ENCODE measurements at places on chromosomes 3 and 15.

DNA sequence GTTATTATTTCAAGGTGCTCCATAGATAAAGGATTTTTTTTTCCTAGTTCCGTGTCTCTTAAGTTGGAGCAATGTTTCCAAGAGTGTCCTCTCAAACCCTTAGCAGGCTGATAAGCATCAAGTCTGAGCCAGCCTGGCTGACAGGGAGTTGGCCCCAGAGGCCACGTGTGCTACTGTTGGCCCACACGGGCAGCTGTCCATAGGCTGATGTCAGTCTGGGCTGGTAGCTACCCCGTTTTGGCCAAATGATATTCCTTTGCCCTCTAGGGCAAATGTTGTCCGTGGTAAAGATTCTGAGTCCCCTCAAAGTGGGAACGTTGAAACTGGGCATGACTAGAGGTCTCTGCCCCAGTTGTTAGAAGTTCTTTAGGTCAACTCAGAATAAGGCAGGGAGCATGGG is 99.4 kb downstream of the FLNB start:
- DNase-seq = no peak

GRCh38 chr3:169475978-169476698 is 187.4 kb downstream of the MECOM start:
- no peak for DNase-seq

DNA sequence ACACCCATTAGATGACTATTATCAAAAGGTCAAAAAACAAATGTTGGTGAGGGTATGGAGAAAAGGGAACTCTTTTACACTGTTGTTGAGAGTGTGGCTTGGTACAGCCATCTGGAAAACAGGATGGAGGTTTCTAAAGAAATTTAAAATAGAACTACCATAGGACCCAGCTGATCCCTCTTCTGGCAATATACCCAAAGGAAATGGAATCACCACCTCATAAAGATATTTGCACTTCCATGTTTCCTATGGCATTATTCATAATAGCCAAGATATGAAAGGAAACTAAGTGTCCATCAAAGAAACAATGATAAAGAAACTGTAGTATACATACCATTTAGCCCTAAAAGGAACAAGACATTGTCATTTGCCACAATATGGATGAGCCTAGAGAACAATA is 186.3 kb downstream of the SCAPER start:
- DNase-seq = no peak

GRCh38 chr15:66633938-66634250 is 68.1 kb upstream of the LCTL start:
- no peak for DNase-seq

- DNase-seq = no peak
Observed at GRCh38 chr15:65953622-65954021, 84.3 kb downstream of the RAB11A start.

DNA sequence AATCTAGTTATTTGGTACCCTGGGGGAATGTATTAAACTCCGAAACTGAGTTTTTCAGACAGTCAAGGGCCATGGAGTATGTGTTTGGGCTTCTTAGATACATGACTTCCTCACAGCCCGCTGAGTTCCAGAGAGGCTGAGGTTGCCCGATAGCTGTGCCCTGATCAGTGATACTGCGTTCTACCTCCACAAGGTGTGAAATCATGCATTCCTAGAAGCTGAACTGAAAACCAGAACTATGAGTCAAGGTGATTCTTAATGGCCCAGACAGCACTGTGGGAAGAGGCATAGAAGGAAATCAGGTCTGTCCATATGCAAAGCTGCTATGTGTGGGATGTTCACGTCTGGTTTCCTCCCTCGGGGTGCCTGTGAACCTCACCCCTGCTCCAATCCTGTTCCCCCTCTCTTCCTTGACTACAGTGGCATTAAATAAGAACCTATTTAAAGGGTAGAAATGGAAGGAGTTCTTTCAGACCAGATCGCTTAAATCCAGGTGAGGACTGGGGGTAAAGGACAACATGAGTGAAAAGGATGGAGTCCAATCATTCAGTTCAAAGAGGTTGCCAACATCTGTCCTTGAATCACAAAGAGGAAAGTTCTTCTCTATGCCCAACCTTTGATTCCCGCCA is 74.3 kb downstream of the MYO1E start:
- no peak for DNase-seq

DNA sequence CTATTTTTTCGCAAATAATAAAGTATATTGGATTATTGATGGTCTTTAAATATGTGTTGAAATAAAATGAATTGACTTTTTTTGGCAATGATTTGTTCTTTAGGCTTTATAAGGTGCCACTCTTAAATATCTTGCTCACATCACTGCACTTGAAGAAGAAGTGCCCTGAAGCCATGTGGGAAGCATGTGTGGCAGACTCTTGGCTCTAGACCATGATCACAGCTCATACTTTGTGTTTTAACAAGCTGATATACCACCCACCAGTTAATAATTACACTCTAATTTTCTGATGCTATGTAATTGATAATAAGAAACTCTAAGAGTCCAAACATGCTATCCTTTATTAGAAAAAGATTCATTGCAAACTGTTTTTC is 52.1 kb upstream of the TGFBR2 start:
- no peak for DNase-seq

- DNase-seq = no peak
Observed at GRCh38 chr3:60660026-60660425, 591.2 kb downstream of the FHIT start.

DNA sequence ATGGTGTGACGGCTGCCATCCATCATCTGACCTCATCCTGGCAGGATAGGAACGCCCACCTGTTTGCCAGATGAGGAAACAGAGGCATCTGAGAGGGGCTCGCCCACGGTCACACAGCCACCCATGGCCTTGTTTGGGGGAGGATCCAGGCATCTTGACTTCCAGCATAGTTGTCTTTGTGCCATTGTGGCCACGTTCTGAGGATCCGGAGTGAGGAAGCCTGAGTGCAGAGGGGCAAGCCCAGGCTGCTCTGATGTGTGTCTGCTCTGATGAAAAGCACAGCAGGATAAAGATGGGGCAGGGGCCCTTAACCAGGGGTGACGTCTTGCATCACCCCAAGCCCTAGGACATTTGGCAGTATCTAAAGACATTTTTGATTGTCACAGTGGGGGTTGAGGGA is 58.7 kb downstream of the FGD5 start:
- no peak for DNase-seq

DNA sequence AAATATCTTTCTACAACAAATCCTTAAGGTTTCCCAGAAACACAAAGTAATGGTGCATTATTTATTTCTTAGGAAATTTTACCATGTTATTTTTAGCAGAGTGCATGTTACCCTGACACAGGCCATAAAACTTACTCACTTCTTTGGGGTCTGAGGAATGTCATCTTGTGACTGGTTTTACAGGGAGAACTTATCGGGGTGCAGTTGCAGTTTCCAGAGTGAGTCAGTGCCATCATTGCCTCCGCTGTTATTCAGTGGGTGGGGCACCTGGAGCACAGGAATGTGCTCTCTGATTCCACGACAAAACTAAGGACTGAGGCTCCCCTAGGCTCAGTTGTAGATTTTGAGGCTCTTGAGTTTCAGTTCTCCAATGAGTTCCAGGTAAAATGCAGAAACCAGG is 11.1 kb upstream of the GREM1 start:
- DNase-seq = no peak

GRCh38 chr3:47003056-47003410 is 23.6 kb downstream of the NBEAL2 start:
- DNase-seq = no peak

DNA sequence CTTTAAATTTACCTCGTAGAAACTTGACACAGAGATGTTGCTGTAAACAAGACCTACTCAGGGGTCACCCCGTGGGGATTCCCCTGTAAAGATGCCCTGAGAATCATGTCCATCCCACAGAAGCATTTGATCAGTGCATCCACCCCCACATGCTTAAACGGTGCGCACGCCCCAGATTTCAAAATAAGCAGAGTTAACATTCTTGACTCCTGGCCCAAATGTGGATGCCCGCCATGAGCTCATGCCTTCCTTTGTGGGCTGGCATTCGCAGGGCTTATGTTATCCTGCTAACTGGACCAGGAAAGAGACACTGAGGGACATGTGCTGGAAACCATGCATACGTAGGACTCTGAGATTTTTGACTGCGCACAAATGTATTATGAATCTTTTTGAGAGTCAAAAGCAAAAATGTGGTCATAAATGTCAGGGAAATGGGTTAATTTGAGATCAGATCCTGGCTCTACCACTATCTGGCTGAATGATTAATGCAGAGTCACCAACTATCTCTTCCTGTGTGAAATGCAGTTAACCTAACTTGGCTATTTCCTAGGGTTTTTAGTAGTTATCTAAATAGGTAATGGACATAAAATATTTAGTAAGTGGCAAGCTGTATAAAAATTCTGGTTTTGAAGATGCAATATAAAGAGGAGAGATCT is 9.1 kb upstream of the TP63 start:
- DNase-seq = peak; percentile 11

DNA sequence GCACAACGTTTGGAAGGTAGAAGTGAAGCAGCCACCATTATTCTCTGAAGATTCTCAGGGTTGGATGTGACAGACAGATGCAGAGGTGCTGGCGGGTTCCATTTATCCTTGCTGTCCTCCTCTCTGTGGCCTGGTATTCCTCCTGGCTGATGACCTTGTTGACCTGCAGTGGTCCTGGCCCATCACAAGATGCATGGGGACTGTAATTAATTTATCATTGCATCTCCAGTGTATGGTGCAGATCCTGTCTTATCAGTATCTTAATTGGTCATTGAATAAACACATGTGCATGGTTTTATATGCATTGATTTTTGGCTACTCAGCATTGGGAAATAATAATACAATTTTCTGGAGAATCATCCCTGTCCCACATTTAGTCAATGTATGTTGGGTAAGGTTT is 259.4 kb upstream of the LRRFIP2 start:
- DNase-seq = no peak

GRCh38 chr3:164533275-164533674 is 545.0 kb downstream of the SI start:
- DNase-seq = no peak

DNA sequence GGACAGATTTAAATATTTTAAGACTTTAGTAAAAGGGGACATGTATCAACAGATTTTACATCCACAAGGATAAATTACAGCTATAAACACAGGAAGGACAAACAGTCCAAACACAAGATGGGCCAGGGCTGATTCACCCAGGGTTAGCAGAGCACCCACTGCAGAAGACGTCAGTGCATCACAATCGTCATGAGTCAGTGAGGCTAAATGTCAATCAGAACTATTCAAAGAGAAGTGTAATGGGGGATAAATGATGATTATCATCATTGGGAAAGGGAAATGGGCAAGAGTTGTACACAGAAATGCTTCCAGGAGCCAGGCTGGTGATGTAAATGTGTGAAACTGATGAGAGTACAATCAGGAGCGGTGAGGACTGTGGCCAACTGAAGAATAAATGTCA is 226.8 kb downstream of the PLCL2 start:
- no peak for DNase-seq

DNA sequence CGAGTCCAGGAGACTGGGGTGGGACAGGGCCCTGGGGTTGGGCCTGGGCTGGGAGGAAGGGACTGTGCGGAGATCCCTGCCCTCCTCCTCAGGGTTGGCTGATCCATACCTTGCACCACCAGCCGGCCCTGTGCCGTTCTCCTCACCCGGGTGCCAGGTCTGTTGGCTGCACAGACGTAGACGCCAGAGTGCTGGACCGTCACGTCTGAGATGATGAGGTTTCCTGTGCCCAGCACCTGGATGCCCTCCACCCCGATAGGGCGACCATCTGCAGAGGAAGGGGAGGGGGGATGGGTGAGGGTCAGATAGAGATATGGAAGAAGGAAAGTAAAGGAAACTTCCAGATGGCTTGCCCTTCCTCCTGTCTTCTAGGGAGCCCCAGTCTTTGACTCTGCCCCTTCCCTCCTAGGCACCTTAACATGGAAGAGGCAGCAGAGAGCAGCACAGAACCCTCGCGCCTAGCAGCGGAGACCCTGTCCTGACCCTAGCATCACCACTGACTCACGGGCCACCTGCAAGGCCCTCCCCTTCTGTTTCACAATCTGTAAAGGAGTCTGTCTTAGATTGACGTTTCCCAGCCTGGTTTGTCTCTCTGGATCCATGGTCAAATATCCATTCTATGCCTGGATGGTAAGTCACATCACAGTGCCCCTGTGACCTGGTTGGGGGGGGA is 28.8 kb downstream of the RNU5B-1 start:
- no peak for DNase-seq

DNA sequence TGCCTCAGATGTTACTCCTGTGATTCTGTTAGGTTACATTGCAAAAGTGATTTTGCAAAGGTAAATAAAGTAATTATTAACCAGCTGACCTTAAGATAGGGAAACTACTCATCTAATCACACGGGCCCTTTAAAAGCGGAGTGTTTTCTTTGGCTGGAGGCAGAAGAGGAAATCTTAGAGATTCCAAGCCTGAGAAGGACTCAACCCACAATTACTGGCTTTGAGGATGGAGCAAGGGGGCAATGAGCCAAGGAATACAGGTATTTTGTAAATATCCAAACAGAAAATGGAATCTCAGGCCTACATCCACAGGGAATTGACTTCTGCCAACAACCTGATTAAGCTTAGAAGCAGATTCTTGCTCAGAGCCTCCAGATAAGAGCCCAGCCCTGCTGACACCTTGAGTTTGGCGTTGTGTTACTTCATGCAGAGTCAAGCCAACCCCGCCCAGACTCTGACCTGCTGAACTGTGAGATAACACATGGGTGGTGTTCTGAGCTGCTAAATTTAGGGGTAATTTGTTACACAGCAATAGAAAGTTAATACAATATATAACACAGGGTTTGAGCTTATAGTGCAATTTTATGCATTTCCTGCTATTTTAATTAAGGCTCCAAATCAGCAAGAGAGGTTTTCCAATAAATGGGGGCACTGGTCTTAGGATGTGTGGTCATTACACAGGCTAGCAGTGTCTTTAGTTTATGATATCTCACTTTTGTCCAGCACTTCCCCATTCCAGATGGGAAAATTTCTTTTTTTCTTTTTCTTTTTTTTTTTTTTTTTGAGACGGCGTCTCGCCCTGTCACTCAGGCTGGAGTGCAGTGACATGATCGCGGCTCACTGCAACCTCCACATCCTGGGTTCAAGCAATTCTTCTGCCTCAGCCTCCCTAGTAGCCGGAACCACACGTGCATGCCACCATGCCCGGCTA is 19.5 kb downstream of the NFKBIZ start:
- peak; percentile 79 for DNase-seq

- no peak for DNase-seq
Observed at GRCh38 chr3:39405687-39406367, 693 bp upstream of the RPSA start.

GRCh38 chr3:21234933-21235332 is 516.1 kb downstream of the ZNF385D start:
- DNase-seq = no peak

Data from hematopoietic multipotent progenitor cell treated with erythropoietin and hydrocortisone succinate and interleukin-3 and kit ligand, for 4 days (in vitro differentiated cells).